ENCODE measurements at places on chromosomes 3 and 15.

- no peak for DNase-seq
Observed at GRCh38 chr3:87798567-87798947, 260.2 kb downstream of the CGGBP1 start.

- no peak for DNase-seq
Observed at GRCh38 chr3:14340960-14341708, 61.3 kb upstream of the SLC6A6 start.

GRCh38 chr3:54538346-54538745 lies 389.5 kb downstream of the LRTM1 start:
- DNase-seq = no peak

GRCh38 chr3:11776346-11776745 lies 70.3 kb downstream of the TAMM41 start:
- DNase-seq = no peak

DNA sequence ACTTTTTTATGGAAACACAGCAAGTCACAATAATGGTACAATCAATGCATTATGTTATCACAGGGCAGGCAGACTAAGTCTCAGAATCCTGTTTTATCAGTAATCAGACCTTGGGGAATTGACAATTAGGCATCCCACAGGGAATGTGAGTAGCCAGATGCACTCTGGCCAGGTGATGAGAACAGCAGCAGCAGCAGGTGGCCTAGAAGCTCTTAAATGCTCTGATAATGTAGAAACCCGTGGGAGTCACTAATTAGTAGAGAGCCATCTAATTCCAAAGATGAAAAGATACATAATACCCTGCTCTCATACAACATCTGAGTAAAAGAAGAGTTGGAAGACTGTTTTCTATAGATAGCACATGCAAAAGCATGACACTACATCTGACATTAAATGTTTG lies 12.6 kb downstream of the CEP152 start:
- DNase-seq = no peak

DNA sequence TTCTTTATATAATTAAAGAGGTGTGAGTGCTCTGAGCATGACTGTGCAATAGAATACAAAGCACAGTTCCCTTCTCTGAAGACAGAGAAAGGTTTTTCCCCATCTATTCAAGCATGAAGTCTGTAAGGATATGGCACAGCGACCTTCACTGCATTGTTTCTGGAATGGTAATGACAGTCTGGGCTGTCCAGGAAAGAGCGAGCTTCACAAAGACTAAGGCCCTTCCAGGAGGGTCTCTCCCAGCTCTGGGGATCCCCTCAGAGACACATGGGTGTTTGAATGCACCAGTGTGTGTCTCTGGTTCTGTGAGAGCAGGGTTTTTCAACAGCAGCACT lies 179.9 kb upstream of the NR2E3 start:
- DNase-seq = no peak

GRCh38 chr3:10116138-10116460 lies 624 bp downstream of the BRK1 start:
- DNase-seq = peak; percentile 4

GRCh38 chr15:62824111-62825015 lies 218.2 kb upstream of the TPM1 start:
- no peak for DNase-seq

- DNase-seq = no peak
Observed at GRCh38 chr3:171951597-171951996, 87.8 kb upstream of the FNDC3B start.

DNA sequence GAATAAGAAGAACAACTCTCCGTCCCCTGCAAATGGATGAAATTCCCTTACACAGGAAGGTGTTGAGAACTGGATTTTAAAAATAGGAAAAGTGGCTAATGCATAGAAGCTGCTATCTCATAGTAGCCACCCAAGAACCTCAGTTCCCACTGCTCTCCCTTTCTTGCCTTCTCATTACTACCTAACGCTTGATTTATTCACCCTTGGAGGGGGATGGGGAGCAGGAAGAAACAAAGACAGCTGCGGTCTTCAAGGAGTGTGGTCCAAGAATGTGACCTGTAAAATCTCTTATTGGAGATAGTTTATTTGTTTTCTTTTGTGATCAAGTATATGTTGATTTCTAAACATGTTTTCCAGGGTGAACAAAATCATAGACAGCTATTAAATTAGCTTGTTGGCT lies 274.1 kb upstream of the CTNNB1 start:
- DNase-seq = no peak

DNA sequence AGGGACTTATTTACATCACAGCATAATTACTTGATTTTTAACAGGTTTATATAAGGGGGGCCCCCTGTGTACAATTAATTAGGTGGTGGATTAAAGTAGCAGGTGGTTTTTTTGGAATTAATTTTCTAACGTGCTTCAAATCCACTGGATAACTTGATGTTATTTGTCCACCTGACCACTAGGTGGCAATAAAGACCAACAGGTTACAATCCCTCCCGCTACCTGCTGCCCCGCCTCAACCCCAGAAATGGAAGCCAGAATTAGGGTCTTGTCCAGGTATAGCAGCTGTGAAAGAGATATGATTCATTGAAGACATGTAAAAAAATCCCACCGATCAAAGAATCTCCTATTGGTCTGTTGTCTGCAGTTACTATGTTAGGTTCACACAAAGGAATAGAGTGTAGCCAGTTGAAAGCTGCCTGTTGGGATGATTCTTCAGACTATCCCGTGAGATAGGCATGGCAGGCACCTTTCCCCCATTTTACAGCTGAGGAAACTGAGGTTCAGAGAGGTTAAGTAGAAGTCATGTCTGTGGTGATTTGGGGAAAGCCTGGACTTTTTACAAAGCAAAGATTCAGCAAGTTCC lies 44.0 kb downstream of the MFSD1 start:
- no peak for DNase-seq

GRCh38 chr15:33959844-33960548 lies 8.3 kb upstream of the CHRM5 start:
- DNase-seq = no peak

GRCh38 chr3:3848923-3849275 lies 49.7 kb downstream of the LRRN1 start:
- DNase-seq = no peak

- no peak for DNase-seq
Observed at GRCh38 chr3:11699083-11699427, 55.3 kb upstream of the VGLL4 start.

DNA sequence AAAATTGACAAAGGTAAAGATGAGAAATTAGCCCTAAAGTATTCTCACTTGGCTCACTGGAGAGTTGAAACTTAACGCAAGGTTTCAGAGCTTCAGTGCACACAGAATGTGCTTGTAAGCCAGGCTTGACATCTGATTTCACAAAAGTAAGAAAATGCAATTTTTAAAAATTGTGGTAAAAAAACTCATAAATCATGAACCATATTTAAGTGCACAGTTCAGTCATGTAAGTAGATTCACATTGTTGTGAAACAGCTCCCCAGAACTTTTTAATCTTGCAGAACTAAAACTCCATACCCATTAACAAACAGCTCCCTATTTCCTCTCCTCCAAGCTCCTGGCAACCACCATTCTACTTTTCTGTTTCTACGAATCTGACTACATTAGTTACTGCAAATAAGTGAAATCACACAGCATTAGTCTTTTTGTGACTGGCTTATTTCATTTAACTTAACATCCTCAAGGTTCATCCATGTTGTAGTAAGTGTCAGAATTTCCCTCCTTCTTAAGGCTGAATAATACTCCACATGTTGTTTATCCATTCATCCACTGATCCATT lies 14.5 kb downstream of the RTP3 start:
- no peak for DNase-seq

GRCh38 chr3:193744048-193744821 lies 151.2 kb downstream of the OPA1 start:
- DNase-seq = no peak

- no peak for DNase-seq
Observed at GRCh38 chr15:27850981-27851857, 247.9 kb downstream of the OCA2 start.

- no peak for DNase-seq
Observed at GRCh38 chr15:45184562-45185041, 3.2 kb downstream of the SHF start.

GRCh38 chr15:82739086-82739485 lies 29.4 kb upstream of the AP3B2 start:
- DNase-seq = no peak

DNA sequence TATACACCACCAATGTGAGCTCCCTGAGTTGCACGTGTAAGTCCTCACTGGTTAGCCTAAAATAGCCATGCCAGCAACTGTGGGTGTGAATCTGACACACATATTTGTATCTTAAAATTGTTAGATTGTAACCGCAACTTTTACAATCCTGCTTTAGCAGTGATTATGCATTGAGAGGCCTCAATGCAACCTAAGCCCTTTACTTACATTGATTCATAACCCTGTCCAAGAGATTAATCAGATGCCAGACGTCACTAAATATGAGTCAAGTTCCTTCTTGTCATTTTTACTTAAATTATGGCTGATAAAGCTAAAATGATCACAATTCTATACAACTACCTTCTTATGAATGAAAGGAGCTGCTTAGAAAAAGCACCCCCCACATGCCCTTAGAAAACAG lies 46.9 kb downstream of the IL17RD start:
- no peak for DNase-seq

DNA sequence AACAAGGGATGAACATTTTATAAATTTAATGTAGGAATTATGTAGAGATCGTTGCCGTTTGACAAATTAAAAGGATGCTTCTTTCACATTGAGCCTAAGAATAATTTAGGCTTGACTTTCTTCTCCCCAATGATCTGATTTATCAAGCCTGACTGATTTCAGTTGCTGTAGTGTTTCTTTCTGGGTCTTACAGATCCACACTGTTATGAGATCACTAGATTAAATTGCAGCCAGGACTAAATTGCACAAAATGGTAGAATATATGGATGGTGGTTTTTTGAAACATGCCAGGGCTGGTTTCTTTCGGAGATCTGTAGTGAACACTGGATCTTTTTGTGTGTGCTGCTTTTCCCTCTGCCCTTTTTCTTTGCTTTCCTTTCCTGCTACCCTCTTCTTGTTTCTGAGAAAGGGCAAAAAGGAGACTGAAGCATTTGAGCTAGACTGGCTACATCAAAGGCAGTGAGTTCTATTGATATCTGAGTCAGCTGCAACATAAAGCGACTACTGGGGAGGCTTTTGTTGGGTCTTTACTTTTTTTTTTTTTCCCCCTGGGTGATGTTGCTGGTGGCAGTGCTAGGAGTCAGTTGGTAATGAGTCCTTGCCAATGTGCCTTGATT lies 83.0 kb downstream of the AKAP13 start:
- DNase-seq = no peak

GRCh38 chr3:196662711-196663571 lies 23.4 kb downstream of the NRROS start:
- no peak for DNase-seq

DNA sequence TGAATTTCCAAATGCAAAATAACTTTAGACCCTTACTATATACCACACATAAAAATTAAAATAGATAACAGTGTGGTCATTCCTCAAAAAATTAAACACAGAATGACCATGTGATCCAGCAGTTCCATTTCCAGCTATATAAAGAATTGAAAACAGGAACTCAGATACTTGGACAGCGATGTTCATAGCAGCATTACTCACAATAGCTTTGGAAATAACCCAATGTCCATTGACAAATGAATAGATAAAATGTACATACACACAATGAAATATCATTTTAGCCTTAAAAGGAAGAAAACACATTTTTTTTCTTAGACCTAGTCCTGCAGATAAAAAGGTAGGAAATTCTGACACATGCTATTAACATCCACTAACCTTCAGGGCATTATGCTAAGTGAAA lies 26.7 kb downstream of the RAD51 start:
- no peak for DNase-seq

- no peak for DNase-seq
Observed at GRCh38 chr15:42474827-42475226, 16.1 kb downstream of the ZNF106 start.

DNA sequence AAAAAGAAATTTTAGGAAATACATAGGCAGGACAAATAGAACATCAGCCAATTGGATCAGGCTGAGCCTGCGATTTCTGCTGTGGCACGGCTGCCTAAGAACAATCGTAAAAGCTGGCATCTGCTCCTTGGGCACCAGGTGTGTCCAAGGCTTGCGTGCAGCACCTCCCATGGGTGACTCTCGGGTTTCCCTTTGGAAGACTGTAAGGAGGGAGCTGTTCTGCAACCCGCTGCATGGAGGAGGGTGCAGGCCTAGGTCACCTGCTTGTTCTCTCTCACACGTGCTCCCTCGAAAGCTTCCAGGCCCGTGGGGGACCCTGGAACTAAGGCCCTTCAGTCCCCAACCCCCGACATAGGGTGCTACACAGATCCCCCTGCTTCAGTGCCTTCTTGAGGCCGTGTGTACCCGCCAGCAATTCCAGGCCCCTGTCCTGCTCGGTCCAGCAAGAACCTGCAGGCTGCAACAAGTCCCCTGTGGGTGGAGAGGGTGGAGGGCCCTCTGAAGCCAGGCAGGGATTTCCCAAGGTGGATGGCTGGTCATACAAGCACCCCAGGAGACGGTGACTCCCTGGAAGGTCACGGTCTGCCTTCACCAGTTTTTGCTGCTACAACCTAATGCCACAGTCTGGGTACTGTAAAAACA lies 3.4 kb downstream of the GP9 start:
- DNase-seq = no peak

DNA sequence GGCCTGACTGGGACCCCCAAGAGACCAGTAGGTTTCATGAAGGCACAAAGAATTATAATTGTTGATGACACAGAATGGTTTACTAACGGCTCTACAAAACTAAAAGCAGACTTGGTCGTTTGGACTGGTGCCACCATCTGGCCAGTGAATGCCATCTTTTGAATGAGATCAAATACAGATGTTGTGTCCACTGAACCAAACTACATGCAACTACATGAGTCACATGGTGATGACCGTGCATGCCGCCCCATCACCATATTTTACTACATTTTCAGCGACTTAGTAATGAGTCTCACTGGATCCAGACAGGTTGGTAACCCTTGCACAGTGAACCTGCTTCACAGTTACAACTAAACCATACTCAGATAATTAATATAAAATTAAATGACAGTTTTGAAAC lies 803.3 kb downstream of the DIPK2A start:
- no peak for DNase-seq

DNA sequence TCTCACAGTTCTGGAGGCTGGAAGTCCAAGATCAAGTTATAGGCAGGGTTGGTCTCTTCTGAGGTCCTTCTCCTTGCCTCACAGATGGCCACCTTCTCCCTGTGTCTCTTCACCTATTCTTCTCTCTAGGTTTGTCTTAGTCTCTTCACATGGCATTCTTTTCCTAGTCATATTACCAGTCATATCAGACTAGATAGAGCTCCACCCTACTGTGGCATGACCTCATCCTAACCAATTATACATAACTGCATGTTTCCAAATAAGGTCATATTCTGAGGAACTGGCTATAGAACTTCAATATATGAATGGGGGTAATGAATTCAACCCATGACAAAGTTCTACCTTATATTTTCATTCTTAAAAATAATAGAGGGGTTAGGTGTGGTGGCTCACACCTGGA lies 196.4 kb upstream of the UBE3A start:
- DNase-seq = no peak

GRCh38 chr3:136250059-136250902 lies at the start of gene PCCB:
Gene PCCB (plus strand): TSS chr3:136250340. CDS start chr3:136250376, 36 bp downstream.
- DNase-seq = peak; percentile 86

GRCh38 chr3:22977042-22977441 lies 226.1 kb upstream of the UBE2E2 start:
- no peak for DNase-seq

Measured in stimulated activated CD8-positive, alpha-beta memory T cell treated with anti-CD3 and anti-CD28 coated beads, Interleukin-12 subunit alpha, Interleukin-12 subunit beta, amount 100 ng/mL, for 1 hour (primary cell).